ENCODE measurements at places on chromosomes 2 and 18. TPM values are rescaled to one million over a fixed set of nuclear protein-coding genes. Genes with fewer than 3 reads are reported as not detected.

The MAPRE2 gene
- 39.2 TPM for total RNA-seq

The BOLA3 gene
- 15.5 TPM for total RNA-seq

The FBLN7 gene
- total RNA-seq, result 1.1 TPM

The IKZF2 gene
- 9.0 TPM for total RNA-seq

The TMEM87B gene
- total RNA-seq, result 25.4 TPM

The FLACC1 gene
- 3.5 TPM for total RNA-seq

The ANAPC1 gene
- total RNA-seq, result 57.1 TPM

The PRPF40A gene
- total RNA-seq, result 72.7 TPM

The FAM237A gene
- total RNA-seq, result not detected

The ESPNL gene
- total RNA-seq, result 3.4 TPM

The POTEJ gene
- not detected for total RNA-seq

The CCDC102B gene
- 3.8 TPM for total RNA-seq

The PCARE gene
- total RNA-seq, result not detected

The DOK1 gene
- 16.3 TPM for total RNA-seq

The CD207 gene
- total RNA-seq, result not detected

The SERPINB12 gene
- total RNA-seq, result not detected

The LGALSL gene
- total RNA-seq, result 8.3 TPM

The SCN2A gene
- 0.81 TPM for total RNA-seq

The ABCG8 gene
- total RNA-seq, result 0.12 TPM

The CIDEA gene
- total RNA-seq, result 5.1 TPM

The CDCA7 gene
- 5.2 TPM for total RNA-seq

The CRYBA2 gene
- total RNA-seq, result not detected

The HAAO gene
- 6.0 TPM for total RNA-seq

The INPP5D gene
- 7.9 TPM for total RNA-seq

The POMC gene
- total RNA-seq, result 2.5 TPM

The PROKR1 gene
- total RNA-seq, result 0.27 TPM

The LRRC30 gene
- not detected for total RNA-seq

The MC5R gene
- total RNA-seq, result not detected

The PLCL1 gene
- total RNA-seq, result 41.2 TPM

The MERTK gene
- total RNA-seq, result 43.0 TPM

Measured in gastroesophageal sphincter (tissue), 4 donors.